ENCODE measurements at places on chromosomes 4 and X.

- DNase-seq = no peak
Measured at GRCh38 chr4:141646969-141647368, 10.6 kb downstream of the IL15 start.

GRCh38 chrX:22975786-22976185, 24.0 kb upstream of the DDX53 start:
- no peak for DNase-seq

GRCh38 chr4:181140037-181140603, 1103.1 kb upstream of the TENM3 start:
- DNase-seq = no peak

DNA sequence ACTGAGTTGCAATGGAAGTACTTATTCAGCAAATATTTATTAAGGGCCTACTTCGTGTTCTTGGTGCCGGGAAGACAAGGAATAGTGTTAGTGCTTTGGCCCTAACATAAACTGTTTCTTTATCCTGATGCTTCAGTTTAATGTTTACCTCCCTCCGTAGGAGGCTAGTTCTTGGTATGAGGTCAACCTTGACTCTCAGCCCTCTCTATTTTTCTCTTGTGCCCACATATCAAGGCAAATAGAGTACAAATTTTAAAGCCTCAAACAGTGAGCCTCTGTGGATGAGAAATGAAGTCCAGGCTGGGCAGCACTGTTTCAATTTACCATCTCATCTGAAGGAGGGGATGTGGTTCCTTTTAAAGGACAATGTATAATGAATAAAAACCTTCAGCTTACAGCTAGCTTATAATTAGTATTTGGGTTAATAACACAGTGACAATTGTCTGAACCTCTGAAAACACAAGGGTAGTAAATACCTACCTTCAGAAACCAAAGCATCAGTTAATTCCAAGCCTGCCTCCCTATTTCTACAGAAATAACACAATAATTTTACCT, 68.5 kb downstream of the SH3RF1 start:
- DNase-seq = no peak

DNA sequence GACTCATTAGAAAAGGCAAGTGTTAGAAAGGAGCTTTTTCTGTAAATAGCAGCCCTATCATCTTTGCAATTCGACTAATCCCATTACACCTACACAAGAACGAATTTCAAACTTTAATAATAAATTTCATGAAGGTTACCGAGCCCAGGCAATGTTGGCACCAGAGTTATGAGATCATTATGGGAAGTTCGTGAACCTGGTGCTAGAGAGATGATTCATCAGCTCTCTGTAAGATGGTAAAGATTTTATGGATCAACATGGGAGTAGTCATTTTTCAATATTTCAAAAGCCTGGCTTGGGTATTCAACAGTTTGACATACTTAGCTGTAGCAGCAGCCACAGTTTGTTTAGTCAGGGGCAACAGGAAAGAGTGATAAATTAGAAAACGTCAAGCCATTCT, 35.8 kb downstream of the AMELX start:
- DNase-seq = no peak

GRCh38 chr4:98625920-98626319, 32.5 kb downstream of the TSPAN5 start:
- no peak for DNase-seq

DNA sequence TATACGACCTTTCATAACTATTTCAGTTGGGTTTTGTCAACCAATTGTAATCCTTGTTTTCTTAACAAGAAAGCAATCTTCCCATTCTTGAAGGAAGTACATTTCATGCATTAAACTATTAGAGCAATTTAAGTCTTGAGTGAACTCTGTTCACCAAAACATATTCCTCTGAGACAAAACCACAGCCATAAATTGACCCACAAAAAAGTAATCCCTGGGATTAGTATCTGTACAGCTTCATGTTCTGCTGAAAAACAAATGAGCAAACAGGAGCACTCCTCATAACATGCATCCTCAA, 207.0 kb upstream of the PDE5A start:
- no peak for DNase-seq

GRCh38 chr4:164572877-164573279, 181.1 kb upstream of the SMIM31 start:
- no peak for DNase-seq

DNA sequence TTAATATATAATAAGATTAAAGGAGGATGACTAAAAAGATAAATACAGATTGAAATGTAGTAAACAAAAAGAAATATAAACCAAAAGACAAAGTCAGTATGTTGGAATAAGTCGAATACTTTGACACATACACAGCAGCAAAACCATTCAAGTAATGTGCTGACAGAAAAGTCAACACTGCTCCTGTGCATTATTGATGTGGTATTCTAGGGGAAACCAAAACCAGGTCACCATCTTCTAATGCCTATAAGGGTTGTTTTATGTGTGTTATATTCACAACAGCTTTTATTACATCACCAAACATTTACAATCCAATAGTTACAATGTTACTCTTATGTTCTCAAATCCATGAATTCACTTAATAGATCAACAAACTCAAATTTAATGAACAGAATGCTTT, 111.8 kb upstream of the DKK2 start:
- no peak for DNase-seq

- no peak for DNase-seq
Measured at GRCh38 chrX:133325422-133325821, 89.9 kb downstream of the GPC4 start.

DNA sequence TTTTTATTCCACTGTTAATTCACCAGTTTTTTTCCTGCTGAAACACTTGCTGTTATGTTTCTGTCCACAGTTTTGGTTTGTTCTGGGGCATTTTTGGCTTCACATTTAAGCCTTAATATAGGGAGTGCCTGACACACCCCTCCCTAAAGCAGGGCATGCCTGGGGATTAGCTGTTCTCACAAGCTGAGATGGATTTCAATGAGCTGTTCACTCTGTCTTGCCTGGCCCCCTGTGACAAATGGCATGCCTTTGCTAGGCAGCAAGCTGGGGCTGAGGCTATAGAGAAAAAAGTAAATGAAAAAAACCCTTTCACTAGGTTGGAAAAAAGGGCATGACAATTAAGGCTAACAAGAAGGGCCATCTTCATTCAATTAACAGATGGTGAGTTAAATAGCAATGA, 22.4 kb downstream of the LPAR4 start:
- no peak for DNase-seq

GRCh38 chr4:136763919-136764318, 768.4 kb downstream of the PCDH18 start:
- DNase-seq = no peak

DNA sequence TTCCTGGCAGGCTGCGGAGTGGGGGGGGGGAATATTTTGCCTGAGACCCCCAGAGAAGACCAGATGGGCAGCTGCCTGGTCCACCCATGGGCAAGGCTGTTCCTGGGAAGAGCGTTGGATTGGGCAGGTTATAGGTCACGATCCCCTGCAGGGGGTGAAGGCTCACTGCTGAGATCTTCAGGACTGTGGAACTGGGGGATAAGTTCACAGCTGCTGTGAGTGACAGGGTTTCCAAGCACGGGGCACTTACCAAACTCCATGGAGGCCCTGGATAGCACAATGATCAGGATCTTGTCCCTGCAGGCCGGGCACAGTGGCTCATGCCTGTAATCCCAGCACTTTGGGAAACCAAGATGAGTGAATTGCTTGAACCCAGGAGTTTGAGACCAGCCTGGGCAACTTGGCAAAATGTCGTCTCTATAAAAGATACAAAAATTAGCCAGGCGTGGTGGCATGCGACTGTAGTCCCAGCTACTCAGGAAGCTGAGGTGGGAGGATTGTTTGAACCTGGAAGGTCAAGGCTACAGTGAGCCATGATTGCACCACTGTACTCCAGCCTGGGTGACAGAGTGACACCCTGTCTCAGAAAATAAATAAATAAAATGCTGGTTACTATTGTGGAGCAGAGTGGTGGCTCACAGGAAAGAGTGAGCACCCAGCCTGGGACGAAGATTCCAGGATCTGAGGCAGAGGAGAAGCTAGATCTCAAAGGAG, 68.0 kb upstream of the HELT start:
- DNase-seq = no peak

GRCh38 chr4:54320826-54321685, 92.0 kb downstream of the PDGFRA start:
- DNase-seq = no peak

DNA sequence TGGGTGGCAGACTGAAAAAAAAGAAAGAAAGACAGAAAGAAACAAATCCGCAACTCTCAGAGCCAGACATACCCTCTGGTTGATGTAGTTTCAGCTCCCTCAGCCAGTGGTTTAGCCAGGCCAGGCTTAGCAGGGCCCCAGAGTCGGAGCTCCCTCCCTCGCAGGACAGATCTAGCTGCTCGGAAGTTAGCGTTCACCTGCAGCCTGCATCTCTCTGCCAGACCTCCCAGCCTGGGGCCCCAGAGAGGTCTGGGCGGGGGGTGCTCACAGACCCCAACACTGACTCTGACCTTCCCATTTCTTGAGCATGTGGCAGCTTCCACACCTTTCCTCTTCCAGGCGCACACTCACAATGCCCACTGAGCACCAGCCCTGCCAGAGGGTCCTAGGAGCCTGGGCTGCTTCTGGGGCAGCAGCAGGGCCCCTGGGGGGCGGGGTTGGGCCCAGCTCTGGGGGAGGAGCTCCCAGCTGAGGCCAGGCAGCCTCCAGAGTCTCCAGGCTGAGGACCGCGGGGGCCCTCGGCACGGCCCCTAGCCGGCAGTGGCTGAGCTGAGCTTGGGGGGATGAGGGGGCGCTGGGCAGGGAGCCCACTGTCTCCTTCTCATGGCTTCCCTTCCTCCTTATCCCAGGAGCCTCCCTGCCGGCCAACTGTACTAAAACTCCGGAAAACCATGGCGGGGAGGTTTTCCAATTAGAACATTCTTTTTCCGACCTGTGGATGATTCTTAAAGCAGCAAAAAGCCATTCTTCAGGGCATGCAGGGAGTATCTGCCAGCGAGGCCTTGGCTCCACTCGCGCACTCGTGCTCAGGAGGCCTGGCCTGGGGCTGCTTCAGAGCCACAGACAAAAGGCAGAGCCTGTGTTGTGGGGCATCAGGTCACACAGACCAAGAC, 4.6 kb upstream of the ZNF185 start:
- no peak for DNase-seq

GRCh38 chrX:113370006-113370405, 529.4 kb upstream of the AMOT start:
- DNase-seq = no peak

DNA sequence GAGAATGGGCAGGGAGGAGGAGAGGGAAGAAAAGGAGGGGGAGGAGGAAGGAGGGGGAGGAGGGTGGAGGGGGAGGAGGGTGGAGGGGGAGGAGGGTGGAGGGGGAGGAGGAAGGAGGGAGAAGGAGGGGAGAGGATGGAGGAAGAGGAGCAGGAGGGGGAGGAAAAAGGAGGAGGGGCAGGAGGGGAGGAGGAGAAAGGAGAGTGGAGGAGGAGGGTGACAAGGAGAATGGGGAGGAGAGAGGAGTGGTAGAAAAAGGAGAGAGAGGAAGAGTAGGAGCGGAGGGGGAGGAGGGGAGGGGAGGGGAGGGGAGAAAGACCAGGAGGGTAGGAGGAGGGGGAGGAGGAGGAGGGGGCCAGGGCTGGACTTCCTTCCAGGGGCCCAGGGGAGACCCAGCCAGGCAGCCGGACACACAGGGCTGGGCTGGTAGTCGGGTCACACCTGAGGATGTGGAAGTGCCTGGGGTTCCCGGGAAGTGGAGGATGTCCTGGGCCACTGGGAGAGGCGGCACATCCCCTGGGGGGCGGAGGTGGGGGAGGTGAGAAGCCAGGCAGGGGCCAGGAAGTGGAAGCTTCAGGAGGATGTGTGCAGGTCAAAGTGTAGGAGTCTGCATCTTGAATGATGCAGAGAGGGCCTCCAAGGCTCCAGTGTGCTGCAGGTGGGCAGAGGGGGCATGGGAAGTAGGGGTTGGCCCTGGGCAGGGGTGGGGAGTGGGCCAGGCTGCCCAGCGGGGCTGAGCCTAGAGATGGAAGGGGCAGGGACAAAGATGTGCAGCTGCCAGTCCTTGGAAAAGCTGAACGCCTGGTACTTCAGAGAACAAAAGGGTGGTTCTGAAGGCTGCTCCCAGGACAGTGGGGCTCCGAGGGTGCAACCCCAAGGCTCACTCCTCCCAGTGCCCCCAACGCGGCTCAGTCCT, 18.8 kb downstream of the IL3RA start:
- DNase-seq = no peak

- DNase-seq = no peak
Measured at GRCh38 chr4:85744950-85745349, 270.0 kb downstream of the ARHGAP24 start.

GRCh38 chr4:62670514-62670913, 1470.4 kb downstream of the ADGRL3 start:
- DNase-seq = no peak

Measured in hematopoietic multipotent progenitor cell treated with erythropoietin and hydrocortisone succinate and interleukin-3 and kit ligand, for 8 days (in vitro differentiated cells).